Effector CD8-positive, alpha-beta T cell (primary cell): ENCODE measurements at places on chromosomes 4 and X.

GRCh38 chrX:149804102-149804501, 22.4 kb downstream of the MAGEA9 start:
- no peak for DNase-seq

DNA sequence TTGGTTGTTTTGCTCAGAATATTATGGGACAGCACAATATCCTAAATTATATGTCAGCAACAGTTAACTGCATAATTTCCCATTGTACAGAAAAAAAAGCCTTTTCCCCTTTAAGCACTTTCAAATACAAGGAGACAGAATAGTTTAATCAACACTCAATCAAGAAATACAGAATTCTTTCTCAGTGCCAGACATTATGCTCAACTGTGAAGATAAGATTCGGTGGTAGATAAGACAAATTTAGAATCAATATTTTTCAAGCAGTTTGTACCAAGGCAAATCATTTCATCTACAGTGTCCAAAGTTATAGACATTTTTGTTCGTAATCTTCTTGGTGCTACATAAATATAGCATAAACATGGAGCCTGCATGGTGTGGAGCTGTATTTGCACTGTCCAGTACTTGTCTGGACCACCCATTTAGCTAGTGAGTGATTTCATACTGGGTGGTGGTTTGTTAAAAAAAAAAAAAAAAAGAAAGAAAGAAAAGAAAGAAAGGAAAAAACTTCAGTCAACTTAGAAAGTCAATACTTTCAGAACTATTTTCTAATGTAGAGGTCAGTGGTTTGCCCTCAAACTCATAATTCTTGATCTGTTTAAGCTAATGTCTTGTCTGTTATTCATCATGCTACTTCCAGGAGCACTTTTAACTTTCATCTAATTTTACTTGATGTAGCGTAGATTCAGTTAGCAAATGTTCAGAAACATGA, 522.9 kb downstream of the FAT4 start:
- DNase-seq = no peak

GRCh38 chr4:26568446-26568994, 15.4 kb upstream of the TBC1D19 start:
- no peak for DNase-seq

DNA sequence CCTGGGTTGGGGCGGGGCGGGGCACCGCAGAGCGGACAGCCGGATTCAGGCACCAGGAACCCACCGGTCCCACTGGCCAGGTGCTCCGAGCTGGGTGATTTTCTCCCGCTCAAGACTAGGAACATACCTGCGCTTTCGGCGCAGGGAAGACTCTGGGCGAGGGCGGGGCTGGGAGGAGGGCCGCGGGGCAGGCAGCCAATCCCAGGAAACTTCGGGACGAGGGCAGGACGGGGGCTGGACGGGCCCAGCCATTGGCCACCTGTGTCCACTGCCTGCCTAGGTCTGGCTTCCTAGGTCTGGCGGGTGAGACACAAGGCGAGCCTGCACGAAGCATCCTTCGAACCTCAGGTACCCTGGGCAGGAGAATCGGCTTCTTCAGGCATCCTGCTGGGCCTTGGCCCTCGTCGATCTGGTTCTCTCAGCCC, 274 bp upstream of the ERVMER34-1 start:
- no peak for DNase-seq

- no peak for DNase-seq
Measured at GRCh38 chr4:114028071-114028470, 48.6 kb upstream of the ARSJ start.
